A549 (cell line): ENCODE measurements at places on chromosomes 7 and 10.
A peak's percentile ranks its signal among the peaks of the same experiment; 100 is the strongest.

- DNase-seq = no peak
These were observed 78.8 kb upstream of the FAM180A start for GRCh38 chr7:135827391-135827790.

GRCh38 chr10:100628061-100628460 lies 92.3 kb downstream of the HIF1AN start:
- no peak for DNase-seq

- DNase-seq = peak; percentile 24
These were observed 198.3 kb downstream of the BAMBI start for GRCh38 chr10:28875549-28876081.

DNA sequence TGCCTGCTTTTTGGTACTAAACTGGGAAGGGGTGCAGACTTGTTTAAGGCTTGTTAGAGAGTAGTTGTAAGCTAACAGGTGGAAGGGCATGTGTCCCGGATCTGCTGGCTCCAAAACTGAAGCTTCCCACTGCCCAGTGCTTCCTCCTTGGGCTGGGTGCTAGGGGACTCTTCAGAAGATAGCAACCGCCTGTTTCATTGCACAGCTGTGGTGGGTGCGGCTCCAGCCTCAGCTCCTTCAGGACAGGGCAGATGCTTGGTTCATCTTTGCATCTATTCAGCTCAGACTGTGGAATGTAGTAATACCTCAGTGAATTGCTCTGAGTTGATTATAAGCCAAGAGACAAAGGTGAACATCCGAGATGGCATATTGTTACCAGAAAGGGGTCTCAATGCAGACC lies 527.1 kb downstream of the TYW1 start:
- DNase-seq = no peak

GRCh38 chr7:33946094-33946699 lies 40.9 kb downstream of the BMPER start:
- no peak for DNase-seq

DNA sequence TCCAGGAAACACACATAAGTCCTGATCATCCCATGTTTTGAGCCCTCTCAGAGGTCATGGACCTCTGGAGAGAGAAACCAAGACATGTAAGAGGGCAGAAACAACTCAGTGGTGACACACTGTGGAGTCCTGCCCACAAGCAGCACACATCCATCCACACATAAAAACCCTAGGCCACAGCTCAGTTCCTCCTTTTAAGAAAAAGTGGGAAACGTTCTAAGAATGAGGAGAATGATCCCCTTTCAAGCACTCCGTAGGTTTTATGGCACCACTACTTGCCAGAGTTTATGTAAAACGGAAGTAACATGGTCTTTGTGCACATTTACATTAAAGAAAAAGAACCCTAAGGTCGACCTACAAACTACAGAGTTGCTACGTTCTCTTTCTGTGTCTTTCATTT lies 19.9 kb downstream of the ATAD1 start:
- no peak for DNase-seq

DNA sequence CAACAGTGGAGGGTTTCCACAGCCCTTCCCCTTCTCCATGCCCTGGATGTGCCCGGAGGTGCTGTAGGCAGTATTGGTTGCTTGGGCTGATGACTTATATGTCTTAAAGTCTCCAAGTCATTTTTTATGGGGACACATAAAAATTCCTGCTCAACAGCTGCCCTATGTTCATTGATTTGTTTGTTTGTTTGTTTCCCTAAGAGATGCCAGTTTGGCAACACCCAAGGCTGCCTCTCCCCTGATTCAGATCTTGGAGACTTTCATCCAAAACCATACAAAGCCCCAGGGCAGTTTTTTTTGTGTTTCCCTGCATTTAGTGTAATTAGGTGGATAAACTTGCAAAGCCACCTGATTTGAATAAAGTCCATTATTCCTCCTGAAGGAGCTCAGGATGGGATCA lies 115.3 kb downstream of the PLPP4 start:
- DNase-seq = no peak

GRCh38 chr10:81182296-81182695 lies 644.6 kb downstream of the SH2D4B start:
- DNase-seq = no peak

DNA sequence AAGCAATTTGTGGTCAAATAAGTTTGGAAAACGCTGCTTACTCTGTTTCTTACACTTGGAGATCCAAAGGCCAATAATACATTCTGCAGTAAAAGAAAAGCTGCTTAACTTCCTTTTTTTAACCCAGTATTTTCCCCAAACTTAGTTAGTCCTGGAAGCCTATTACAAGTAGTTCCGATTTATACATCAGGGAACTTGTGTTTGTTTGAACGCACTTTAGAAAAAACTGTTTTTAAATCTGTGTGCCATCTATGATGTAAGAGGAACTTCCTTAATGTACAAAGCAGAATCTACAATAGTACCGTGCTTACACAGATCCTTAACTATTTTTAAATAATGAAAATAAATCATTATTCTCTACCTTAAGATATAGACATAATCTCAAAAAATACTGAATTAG lies 23.0 kb downstream of the SFR1 start:
- no peak for DNase-seq

DNA sequence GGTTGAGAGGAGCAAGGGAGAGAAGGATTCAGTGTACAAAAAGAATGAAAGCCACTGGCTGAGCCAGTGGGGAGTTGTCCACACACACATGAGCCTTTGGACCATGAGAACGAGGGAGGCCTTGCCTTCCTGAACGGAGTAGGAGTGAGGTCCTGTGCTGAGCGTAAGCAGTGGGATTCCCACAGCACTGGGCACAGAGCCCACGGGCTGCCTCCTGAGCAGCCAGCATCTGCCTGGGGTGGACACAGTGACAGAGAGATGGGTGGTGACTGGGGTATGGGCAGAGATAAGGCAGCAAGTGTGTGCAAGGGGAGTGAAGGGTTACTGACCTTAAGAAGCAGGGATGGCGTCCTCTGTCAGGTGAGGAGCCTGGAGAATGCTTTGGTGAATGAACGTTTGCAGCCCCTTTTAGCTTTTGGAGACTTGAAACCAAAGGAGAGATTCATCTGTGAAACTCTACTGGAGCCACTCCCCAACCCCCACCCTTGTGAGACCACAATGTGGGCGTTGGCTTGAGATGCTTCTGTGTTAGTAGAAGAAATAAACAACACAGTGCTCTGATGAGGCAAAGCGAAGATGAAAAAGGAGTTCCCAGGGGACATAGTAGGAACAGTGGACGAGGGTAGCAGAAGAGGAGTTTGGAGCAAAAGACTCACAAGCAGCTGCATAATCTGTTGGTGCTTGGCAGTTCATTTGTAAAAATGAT lies 56.5 kb downstream of the FIGNL1 start:
- DNase-seq = no peak

DNA sequence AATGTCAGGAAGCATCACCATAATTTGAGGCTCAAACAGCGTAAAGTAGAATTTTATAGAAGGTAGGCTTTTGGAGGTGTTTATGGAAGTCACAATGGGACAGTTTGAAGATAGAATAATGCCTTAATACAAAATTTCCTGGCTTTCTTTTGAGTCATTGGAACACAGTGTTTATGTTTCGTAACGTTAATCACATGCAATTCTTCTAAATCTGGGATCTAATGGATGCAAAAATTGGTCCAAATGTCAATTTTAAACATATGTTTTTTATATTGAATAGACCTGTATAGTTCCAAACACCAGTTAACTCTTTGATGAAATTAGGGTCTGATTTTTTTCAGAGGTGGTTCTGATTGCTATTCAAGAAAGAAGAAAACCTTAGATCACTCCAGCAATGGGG lies 86.5 kb upstream of the HPS1 start:
- DNase-seq = no peak

- no peak for DNase-seq
These were observed 644 bp downstream of the UMAD1 start for GRCh38 chr7:7641129-7641663.

DNA sequence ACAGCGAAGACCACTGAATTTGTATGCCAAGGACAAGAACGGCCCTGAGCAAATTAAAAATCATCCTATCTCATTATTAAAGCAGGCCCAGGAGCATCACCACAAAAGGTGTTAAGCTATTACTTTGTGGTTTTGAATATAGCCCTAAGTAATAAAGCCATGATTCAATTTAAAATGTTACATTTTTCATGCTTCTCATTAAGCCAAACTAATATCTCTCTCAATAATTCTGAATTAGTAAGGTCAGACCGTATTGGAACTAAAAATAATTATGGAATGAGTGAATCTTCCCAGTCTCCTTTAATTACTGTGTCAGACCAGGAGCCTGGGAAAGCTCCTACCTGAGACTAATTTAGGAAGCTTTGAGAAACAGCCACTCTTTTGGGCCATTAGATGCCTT lies 162.4 kb downstream of the SORCS1 start:
- DNase-seq = no peak

GRCh38 chr7:121105262-121105661 lies 116.8 kb downstream of the CPED1 start:
- no peak for DNase-seq

- DNase-seq = no peak
These were observed 1.5 kb upstream of the H2AZ2 start for GRCh38 chr7:44849259-44849884.

DNA sequence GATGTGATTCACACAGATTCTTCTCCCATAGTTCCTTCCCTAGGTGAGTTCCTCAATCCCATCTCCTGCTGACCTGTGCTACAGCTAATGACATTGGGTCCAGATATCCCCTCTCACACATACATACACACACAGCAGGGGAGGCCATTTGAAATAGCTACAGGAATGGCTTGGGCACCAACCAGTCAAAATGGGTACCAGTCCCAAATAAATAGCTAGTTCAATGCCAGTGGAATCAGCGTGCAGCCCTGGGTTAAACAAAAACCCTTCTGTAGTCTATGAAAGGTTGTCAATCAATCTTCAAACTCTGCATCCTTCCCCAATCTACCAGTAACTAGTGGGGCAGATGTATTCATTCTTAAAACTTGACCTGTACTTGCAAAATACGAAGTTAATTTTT lies 9.3 kb downstream of the PNLIPRP2 start:
- no peak for DNase-seq

DNA sequence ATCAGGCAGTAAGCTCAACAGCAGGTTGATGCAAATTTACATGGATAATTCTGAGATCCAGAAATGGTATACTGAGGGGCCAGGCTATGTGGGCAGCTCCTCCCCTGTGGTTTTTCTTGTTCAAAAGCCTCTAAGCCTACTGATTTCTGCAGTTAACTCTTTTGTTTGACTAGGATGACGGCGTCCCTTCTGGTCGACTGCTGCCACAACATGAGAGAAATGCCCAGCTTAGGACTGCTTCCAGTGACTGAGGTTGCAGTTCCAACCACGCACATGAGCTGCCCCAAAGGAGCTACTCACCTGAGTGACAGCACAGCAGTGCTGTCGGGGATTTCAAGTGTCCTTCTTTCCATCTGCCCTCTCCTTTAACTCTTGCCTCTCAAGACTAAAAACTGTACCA lies 973.0 kb upstream of the GHITM start:
- peak; percentile 4 for DNase-seq

DNA sequence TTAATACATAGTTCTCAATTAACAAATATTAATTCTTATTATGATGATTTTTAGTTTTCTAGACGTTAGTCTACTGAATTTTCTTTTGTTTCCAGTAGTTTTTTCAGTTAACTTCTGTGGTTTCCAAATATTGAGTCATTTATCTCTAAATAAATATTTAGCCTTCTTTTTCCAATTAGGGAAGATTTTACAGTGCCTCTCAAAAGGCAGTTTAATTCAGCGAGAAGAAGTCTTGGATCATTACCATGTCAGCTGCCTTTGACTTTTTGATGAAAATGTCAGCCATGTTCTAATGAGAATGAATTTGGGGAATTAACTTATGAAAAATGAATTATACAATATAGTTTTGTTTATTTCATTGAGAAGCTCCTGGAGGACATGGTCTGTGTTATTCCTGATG lies 90.0 kb downstream of the CDK14 start:
- no peak for DNase-seq

GRCh38 chr7:70589010-70589409 lies 542.9 kb upstream of the GALNT17 start:
- DNase-seq = no peak

GRCh38 chr7:137903382-137904169 lies 56.8 kb upstream of the DGKI start:
- DNase-seq = peak; percentile 59

- peak; percentile 81 for DNase-seq
These were observed 8.1 kb upstream of the VDAC2 start for GRCh38 chr10:75202321-75203045.

GRCh38 chr7:84812021-84812420 lies 374.8 kb downstream of the SEMA3D start:
- DNase-seq = no peak

GRCh38 chr7:149261316-149261828 lies 624 bp upstream of the ZNF783 start:
- DNase-seq = no peak

DNA sequence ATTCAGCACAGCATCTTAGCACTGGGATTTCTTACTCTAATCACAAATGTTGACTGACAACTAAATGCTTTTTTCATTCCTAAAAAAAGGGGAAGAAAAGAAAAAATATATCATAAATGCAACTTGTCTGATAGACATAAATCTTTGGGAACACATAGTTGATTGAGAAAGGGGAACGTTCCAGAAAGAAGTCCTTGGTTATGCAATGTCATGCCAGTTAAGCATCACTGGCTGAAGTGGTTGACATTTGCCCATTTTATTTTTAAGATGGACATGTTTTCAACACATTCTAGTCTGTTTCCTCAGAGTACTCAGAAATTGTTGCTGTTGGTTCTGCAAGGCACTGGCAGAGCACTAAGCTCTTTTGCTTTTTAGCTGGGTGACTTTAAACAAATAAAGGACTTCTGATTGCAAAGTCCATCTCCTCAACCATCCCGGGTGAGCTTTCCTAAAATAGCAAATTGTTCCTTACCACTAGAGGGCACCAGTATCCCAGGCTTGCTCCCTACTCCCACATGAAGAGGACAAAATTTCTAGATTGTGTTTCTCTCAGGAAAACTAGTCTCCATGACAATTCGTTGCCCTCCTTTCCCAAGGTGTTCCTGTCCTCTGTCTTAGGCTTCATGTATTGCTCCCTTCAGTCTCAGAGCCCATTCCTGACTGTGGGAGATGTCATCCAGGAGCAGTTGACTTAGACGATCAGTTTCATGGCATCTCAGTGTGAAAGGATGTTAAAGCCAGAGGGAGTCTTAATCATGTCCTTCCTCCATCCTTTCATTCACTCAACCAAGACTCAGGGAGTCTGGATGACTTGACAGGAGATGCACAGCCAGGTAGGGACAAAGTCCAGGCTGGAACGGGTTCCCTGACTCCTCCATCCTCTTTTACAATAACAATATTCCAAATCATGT lies 23.9 kb downstream of the OPALIN start:
- peak; percentile 71 for DNase-seq

GRCh38 chr7:103073989-103074518 lies 542 bp downstream of the FBXL13 start:
- DNase-seq = peak; percentile 10

DNA sequence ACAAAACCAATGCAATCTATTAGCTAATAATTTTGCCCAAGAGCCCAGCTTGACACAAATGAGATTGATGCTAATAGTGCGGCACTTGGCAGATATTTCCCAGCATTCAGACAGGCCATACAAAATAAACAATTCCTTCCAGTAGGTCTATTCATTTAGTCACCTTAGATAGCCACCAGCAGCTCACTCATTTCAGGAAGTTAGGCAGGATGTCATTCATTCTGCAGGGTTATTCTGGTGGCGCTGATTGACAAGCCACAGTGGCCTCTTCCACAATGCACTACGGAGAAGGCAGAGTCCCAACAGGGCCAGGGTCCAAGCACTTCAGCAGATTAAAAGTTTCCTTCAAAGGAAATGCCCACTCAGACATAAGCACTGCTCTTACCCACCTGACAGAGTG lies 55.8 kb downstream of the PIK3AP1 start:
- DNase-seq = no peak

- DNase-seq = no peak
These were observed 18.3 kb downstream of the FAM171A1 start for GRCh38 chr10:15352836-15353235.

GRCh38 chr10:97406064-97406463 lies 4.9 kb upstream of the RRP12 start:
- DNase-seq = no peak
